Spinal cord (tissue), 10 donors: ENCODE measurements at places on chromosomes 6 and 20. TPM values are rescaled to one million over a fixed set of nuclear protein-coding genes. Genes with fewer than 3 reads are reported as not detected.

Gene PROKR2
- 2.3 TPM for polyA plus RNA-seq

Gene C20orf202
- 0.92 TPM for polyA plus RNA-seq

Gene SLC35D3
- 0.71 TPM for polyA plus RNA-seq

Gene C2
- 10.8 TPM for polyA plus RNA-seq

Gene CFAP206
- 4.4 TPM for polyA plus RNA-seq
